ENCODE measurements at places on chromosomes 4 and X.

DNA sequence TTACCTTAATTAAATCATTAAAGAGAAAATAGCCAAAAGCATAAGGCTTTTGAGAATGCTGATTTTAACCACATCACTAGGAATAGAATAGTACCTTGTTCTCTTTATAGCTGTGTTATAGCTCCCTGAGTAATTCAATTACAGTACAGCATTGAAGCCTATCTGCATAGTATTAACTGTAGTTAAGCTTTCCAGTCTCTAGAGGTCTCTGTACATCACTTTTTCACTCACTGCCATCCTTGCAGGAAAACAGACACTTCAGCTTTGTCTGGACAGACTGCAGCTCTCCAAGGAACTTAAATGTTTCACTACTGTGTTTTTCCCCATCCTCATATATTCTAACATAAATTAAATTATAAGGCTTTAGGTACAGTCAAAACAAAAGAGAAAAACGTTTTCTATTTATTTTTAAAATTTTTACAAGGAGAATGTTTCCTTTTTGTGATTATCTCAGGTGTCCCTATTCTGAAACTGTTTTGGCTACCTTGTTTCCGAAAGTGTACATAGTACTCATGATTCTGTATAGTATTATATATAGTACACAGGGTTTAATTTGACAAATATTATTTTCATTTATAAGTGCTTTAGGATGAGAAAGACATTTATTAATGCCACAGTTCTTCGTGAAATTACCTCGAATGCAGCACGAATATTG lies 407.9 kb downstream of the PCDH18 start:
- no peak for DNase-seq

DNA sequence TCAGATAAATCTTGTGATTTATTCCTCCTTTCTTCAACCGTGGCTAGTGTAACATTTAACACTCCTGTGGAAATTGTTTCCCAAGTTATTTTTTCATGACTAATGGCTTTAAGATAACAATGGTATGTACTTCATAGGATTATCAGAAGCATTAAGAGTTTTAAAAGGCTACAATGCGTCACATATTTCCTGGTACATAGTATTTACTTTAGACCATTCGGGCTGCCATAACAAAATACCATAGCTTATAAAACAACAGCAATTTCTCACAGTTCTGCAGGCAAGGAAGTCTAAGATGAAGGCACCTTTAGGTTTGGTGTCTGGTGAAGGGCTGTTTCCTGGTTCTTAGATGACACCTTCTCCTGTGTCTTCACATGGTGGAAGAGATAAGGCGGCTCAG lies 158.6 kb downstream of the PAPSS1 start:
- DNase-seq, result no peak

DNA sequence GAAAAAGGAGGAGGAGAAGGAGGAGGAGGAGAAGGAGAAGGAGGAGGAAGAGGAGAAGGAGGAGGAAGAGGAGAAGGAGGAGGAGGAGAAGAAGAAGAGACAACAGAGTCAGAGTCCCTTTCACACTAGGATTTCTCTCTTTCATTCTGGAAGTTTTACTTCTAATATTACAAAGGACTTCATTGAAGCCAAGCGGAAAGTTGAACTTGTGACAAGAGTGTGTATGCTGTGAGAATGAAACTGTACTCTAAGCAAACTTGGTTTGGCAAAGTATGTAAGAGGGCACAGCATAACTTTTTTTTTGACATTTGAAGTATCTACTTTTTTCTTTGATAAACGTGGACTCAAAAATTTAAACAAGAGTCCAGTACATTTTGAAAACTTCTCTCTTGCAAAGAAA lies 48.0 kb downstream of the CXCL8 start:
- no peak for DNase-seq

DNA sequence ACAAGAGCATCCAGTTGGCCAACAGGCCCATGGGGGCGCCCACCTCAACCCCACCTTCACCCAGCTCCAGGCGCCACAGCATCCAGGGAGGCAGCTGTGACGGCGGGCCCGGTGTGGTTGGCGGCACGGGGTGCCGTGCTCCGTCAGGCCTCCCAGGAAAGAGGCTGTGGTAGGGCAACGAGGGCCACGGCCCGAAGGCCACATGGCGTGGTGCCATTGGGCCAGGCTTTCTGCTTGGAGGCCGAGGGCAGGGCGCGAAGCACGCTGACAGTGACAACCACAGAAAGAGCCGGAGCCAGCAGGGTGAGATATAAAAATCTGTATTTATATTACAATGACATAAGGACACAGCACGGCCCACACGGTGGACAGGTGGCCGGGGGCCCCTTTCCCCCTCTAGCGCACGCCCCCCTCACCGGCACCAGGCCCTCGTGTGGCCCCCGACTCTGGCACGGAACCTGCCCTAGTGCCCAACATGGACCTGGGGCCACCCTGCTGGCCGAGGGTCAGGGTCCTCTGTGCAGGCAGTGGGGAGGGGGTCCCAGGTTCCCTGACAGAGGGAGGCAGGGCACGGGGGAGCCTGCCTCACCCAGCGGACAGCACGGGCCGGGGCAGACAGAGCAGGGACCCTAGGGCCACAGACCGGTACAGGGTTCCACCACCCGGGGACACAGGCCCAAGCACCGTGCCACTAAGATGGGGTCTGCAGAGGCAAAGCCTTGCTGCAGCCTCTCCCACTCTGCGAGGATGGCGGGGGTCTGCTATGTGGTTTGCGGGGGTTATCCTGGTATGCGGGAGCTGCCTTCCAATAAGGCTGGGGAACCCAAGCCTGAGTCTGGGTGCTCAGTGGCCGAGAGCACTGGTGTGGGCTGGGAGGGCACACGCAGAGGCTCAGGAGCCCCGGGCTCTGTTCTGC lies 5.5 kb upstream of the HAUS3 start:
- DNase-seq, result no peak

GRCh38 chr4:148795156-148795864 lies 353.1 kb upstream of the NR3C2 start:
- no peak for DNase-seq

DNA sequence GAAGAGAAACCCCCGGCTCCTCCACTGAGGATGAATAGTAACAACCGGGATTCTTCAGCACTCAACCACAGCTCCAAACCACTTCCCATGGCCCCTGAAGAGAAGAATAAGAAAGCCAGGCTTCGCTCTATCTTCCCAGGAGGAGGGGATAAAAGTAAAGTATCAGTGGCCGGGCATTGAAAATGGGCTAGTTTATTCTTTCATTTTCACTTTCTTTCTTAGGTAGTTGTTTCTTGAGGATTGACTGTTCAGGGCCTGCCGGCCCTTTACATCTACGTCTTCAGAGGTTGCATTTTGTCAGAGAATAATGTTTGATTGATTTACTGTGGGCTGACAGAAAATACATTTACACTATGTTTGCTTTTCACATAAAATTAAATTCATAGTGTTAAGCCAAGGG lies 27.1 kb downstream of the PAK3 start:
- DNase-seq, result no peak

GRCh38 chrX:120672389-120672788 lies 42.5 kb upstream of the C1GALT1C1 start:
- no peak for DNase-seq

DNA sequence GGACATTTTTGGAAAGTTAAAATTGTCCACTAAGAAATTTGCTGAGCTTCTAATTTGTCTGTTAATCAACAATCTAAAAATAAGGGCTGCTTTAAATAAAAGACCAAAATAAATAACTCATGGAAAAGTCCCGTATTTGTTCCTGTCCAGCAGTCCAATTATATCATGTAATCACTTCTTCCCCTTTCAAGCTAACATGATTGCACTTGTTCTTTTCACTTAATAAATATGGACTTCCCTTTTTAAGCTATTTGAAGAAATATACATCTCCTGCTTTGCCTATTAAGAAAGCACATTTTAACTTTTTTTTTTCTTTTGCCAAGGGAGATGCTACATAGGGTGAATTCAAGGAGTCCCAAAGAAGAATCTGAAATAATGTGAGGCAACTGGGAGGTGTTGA lies 55.6 kb upstream of the FRAS1 start:
- DNase-seq, result no peak

DNA sequence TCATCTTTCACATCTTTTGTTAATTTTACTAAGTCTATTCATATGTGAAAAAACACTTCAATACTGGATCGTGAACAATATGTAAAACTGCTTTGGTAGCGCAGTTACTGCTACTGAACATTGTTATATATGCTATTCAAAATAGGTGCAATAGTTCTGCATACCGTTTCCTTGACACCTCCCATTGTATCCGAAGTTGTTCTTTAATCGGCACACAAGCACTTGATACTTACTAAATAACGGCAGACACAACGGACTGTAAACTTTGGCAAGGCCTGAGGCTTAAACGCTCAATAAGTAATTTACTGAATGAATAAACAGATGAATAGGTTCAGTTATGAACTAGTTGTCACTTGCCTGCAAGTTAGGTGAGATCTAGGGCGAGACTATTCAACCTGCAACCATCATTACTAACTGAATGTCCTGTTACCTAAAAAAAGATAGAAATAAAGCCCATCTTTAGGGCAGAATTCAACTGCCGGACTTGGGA lies 620 bp downstream of the ANAPC10 start:
- DNase-seq, result no peak

- DNase-seq, result no peak
These were observed 430.8 kb downstream of the PCDH11X start for GRCh38 chrX:92209936-92210335.

GRCh38 chr4:152023674-152024073 lies 262.9 kb upstream of the GATB start:
- no peak for DNase-seq

DNA sequence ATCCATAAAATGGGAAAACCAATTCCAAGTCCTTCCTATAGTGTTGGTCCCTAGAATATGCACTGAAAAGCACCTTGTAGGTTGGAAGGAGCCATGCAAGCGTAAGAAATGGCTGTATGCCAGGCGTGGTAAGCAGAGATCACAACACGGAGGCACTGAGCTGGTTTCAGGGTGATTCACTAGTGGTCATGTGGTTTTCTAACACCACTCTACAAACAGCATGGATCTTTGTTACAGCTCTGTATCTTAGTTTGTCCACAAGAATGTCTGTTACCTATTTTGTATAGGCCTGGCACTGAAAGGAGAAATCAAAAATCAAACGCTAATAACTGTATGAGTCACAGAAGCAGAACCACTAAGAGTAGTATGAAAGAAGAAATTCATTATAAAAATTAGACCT lies 71.9 kb downstream of the MAGEB17 start:
- DNase-seq, result no peak

- DNase-seq, result no peak
These were observed 9.5 kb downstream of the ENOX2 start for GRCh38 chrX:130893356-130894085.

GRCh38 chr4:41750121-41750625 lies 1.6 kb upstream of the PHOX2B start:
- no peak for DNase-seq

- no peak for DNase-seq
These were observed 41.9 kb downstream of the FRAS1 start for GRCh38 chr4:78099058-78099457.

DNA sequence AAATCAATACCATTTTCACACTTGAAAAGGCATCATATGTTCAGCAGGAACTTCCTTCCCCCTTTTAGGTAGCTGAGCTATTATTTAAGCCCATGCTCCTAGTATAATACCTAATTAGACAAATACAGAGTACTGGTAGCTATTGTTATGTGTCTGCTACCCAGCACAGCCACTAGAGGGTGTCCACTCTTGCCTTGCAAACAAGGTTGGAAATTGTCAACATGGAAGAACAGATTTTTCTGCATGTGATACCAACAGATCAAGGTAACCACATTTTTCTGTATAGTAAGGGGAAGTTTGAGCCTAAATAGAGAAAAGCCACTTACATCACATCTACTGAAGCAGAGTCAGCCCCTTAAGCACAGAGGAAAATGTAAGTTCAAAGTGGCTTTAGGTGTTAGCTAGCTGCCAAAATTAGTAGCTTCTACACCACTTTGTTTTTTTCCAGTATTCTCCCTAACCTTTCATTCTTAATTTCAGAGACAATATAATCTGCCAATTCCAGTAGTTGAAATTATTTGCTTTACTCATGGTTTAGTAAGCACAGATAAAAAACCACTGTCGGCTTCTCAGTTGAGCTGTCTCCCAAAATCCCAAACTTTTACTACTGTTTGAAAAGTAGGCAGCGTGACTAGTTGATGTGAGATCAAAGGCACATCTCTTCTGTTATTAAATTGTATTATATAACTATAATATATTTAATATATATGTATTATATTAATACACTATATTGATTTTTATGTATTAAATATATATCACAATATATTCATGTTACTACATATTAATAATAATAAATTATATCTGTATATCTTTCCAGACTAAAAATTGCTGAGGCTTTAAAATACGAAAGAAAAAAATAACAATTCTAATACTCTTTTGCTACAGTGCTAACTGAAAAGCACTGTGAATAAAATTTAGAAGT lies 38.2 kb downstream of the EDNRA start:
- no peak for DNase-seq

DNA sequence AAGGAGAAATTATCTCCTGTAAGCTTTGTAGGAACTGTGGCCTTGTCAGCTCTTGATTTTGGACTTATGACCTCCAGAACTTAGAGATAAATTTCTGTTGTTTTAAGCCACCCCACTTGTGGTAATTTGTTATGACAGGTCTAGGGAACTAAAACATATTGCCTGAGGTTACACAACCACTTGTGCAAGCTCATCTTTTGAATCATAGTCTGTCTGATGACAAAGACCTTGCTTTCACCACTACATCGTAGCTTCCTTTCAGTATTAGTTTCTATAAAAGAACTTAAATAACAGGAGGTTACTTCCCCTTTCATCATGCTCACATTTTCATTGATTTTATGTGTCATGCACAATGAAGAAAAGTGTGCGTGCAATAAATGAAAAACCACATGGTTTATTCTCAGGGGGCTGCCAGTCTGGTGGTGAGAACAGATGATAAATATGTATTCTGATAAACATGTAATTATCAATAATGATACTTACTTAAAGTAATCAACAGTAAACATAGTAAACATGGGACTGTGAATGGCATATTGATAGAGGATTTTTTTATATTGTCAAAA lies 690.0 kb upstream of the HS3ST1 start:
- no peak for DNase-seq

DNA sequence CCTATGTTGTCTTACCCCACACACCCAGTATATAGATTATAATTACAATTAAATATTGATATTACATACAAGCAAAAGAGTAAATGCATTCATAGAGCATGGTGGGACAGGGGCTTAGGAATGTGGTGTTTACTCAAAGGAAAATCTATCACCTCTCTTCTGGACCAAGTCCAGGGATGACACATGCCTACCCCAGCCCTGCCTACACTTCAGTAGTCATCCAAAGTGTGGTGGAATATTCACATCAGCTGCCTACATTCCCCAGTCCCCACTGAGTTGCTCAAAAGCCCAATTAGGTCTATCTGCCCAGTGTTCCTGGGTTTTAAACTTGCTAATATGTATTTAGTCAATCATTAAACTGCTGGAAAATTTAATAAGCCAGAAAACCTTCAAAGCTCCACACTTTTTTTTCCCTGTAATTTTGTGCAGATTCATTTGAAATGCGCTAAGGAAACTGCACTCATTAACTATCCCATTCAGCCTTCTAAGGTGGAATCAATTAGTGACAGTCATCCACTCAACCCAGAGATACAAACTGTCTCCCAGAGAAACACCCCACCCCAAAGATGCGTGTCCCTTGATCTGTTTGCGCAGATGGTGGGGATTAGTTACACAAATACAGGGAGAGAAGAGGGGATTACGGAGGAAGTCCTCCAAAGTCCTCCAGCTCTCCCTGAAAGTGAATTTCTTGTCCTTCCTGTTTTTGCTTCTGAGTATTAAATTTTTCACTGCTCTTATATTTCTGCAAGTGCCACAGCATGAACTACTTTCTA lies 91.7 kb upstream of the KDR start:
- DNase-seq, result no peak
